Activated CD4-positive, CD25-positive, alpha-beta regulatory T cell treated with anti-CD3 and anti-CD28 coated beads, Interleukin-2, amount 50 U/mL, for 72 hours (primary cell): ENCODE measurements at places on chromosomes 12 and 14.

- DNase-seq: no peak
Observed at GRCh38 chr12:57008178-57008577, 1.8 kb upstream of the ZBTB39 start.

- no peak for DNase-seq
Observed at GRCh38 chr12:194276-194675, 19.7 kb downstream of the SLC6A12 start.

DNA sequence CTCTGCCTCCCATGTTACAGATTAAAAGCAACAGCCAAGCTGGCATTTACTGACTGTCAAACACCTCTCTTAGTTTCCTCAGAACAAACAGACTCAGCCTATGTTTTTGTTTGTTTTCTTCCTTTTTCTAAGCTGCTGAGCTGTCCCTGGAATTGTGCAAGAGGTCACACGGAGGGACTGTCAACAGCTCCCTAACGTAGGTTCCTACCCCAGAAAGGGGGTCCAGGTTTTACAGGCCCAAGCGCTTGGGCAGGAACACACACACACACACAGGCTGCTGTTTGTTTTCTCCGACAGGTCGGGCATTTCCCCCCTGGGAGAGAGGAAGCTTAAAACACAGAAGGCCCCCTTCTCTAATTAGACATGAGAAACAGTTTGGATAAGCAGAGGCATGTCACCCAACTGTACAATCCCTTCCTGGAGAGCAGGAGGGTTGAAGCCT lies 739.6 kb upstream of the TBX3 start:
- no peak for DNase-seq

GRCh38 chr14:73740618-73741326 lies 26.6 kb upstream of the PNMA1 start:
- DNase-seq: no peak

GRCh38 chr14:100858838-100859220 lies 32.9 kb downstream of the MEG3 start:
- no peak for DNase-seq

DNA sequence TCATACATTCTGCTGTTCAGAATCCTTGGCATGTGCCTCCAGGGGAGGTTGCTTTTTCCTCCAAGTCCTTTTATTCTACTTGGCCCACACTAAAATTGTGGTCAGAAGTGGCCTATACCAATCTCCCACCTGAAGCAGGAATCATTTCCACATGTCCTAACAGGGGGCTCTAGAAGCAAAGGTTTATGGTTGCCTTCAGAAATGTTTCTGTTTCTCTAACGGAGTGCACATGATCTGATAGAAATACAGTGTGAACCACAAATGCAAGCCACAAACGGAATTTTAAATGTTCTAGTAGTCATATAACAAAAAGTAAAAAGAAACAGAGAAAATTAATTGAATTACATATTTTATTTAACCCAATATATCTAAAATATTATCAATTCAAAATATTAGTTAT lies 4.0 kb downstream of the PTGER2 start:
- no peak for DNase-seq

DNA sequence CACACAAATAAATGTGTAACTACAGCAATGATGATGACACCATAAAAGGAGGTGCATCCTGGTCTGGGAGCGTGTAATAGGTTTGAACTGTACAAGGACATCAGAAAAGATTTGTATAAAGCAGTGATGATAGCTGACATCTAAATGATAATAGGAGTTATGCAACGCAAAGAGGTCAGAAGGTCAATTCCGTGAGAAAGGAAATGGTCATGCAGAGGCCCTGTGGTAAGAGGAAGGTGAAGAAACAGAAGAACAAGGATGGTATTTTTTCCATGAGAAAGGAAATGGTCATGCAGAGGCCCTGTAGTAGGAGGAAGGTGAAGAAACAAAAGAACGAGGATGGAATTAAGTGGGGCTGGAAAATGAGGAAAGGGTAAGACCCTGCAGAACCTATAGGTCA lies 106.7 kb upstream of the TMPO start:
- no peak for DNase-seq

DNA sequence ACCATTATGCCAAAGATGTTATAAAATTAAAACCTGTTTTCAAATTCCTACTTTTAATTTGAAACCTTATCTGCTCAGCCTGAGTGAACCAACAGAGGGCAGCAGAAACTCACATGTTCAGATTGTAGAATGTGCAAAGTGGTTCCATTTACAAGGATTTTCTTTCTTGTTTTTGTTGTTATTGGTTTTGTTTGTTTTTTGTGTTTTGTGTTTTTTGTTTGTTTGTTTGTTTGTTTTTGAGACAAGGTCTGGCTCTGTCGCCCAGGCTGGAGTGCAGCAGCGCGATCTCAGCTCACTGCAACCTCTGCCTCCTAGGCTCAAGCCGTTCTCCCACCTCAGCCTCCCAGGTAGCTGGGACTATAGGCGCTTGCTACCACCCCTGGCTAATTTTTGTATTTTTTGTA lies 22.8 kb upstream of the GARIN2 start:
- no peak for DNase-seq

- DNase-seq: no peak
Observed at GRCh38 chr12:46234000-46234399, 34.8 kb downstream of the SLC38A1 start.

DNA sequence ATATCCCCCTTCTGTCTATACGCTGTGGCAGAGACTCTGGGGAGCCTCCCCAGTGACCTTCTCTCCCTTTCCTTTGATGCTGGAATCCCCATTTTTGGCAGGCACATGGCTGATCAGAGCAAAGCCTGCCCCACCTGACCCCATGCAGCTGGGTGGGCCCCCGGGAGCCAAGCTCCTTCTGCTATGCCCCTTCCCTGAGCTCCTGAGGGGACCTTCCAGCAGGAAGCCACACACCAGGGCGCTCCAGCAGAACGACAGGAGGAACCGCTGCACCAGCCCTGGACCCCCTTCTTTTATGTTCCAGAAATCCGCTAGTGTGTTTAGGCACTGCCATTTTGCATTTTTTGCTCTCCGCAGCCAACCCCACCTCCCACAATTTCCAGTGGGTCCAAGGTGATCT lies 44.6 kb downstream of the TRAFD1 start:
- no peak for DNase-seq

- no peak for DNase-seq
Observed at GRCh38 chr12:104630230-104630670, 173.5 kb downstream of the CHST11 start.

GRCh38 chr12:110637869-110638441 lies 24.0 kb downstream of the TCTN1 start:
- DNase-seq: no peak

GRCh38 chr12:102425109-102426039 lies 55.0 kb downstream of the IGF1 start:
- no peak for DNase-seq

GRCh38 chr12:3281588-3282383 lies 204.6 kb downstream of the TSPAN9 start:
- DNase-seq: no peak

DNA sequence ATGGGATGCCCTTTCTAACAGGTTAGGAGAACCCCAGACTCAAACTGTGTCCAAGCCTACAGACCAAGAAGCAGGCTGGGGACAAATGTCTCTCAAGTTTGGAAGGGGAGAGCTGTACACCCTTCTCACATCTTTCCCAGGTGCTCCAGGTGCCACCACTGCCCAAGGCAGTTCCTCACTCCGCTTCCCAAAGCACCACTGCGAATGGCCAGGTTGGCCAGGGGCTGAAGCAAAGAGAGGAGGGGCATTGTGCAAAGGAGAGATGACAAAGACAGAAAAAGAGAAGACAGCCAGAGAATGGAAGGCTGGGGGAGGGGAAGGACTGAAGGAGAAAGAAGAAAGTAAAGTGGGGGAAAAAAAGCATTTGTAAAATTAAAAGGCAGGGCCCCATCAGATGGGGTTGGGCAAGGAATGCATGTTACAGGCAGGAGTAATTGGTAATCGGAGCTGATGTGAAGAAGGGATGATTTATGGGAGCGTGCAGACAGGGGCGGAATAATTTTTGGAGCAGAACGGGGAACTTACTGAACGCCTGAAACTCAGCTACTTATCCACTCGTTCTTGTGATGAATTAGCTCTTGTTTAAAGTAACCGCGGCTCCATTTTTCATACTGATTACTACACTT lies 165.8 kb downstream of the ESRRB start:
- no peak for DNase-seq

- no peak for DNase-seq
Observed at GRCh38 chr12:19959353-19959752, 409.0 kb upstream of the PDE3A start.

GRCh38 chr14:81390696-81391095 lies 9.4 kb downstream of the STON2 start:
- DNase-seq: no peak

GRCh38 chr14:82046512-82047226 lies 513.0 kb upstream of the SEL1L start:
- no peak for DNase-seq

DNA sequence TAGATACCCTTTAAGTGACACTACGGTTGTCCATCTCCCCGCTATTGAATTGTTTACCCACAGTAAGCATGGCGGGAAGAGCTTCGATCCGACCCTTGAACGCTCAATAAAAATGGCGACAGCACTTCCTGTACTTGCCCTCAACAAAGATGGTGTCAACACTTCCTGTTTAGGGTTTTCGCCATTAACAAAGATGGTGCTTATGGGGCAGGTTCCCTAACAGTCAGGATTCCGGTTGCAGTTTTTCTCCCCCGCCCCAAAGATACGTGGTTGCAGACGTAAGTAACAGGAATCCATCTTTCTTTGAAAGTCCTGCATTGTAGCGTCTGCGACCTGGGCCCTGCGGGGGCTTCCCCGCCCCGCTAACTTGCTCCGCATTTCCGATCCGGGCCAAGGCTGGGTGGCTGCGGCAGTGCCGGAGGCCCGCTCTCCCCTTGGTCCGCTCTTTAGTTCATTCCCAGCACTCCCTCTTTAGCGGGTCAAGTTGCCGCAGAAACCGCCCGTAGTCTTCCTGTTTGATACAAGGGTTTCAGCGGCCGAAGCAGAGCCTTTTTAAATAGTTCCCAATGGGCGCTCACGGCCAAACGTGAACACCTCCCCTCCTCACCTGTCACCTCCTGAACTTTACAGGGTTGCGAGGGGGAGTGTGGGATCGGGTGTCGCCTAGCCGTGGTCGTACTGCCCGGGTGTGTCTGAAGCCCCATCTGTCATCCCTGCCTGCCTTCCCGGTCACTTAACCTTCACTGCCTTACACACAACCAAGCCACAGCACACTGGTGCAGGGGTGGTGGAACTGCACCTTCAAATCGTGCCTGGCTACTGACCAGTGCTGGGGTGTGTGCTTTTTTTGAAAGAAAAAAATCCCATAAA lies at the start of gene CRADD:
Gene CRADD, plus strand, starts transcription at position 181 of the 870 bp plus-strand sequence.
- DNase-seq: peak; percentile 81

DNA sequence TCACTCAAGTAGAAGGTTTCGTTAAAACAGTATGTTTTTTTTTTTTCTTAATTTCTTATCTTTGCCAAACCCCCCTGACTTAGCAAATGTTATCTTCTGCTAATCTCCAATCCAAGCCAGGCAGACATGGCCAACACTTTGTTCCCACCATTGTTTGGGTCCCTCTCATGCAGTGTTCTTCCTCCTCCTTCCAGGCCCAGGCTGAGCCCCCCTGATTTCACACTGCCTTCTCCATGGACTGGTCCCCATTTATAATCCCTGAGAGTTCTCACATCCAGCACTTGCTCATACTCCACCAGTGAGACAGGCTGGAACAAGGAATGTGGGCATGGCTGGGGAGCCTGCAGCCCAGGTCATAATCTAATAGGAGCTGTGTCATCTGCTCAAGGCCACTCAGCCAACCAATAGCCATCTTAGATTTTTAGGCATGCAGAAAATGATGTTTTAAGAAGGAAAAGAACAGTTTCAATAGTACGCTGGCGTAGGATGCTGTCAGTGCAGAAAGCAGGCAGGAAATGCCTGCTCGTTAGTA lies 238.4 kb upstream of the CCDC196 start:
- DNase-seq: no peak

- DNase-seq: no peak
Observed at GRCh38 chr14:78202976-78203375, 32.8 kb downstream of the NRXN3 start.

DNA sequence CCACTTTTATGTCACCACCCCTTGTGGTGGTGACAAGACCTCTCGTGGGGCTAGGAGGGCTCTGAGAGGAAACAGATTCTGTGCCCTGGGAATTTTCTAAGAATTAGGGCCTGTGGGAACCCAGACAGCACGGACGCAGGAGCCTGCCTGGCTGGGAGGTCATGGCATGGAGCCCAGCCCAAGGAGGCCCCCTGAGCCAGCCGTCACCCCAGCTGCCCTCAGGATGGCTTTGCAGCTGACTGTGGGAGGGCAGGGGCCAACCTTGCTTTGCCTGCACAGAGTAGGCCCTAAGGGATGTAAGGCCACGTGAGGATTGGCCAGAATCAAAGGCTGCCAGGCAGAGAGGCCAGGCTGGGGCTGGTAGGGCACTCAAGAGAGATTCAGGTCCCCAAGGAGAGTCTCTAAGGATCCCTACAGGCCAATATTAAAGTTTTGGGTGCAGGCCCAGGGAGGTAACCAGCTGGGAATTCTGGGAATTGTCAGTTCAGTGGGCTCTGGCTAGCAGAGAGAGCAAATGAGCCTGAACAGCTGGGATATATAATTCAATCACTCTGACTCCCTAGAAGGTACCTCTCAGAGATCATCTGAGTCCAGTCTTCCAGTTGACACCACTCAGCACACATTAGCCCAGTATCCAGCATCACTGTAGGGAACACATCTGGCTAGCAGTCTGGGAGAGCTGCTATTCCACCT lies 6.4 kb downstream of the LTBP2 start:
- DNase-seq: no peak

GRCh38 chr12:76530516-76530915 lies 29.1 kb downstream of the OSBPL8 start:
- DNase-seq: no peak

GRCh38 chr14:57275023-57275664 lies 6.4 kb downstream of the AP5M1 start:
- DNase-seq: no peak

GRCh38 chr14:60915781-60916180 lies 65.1 kb downstream of the TRMT5 start:
- no peak for DNase-seq

- no peak for DNase-seq
Observed at GRCh38 chr14:86770186-86770585, 1222.8 kb downstream of the GALC start.

GRCh38 chr12:95551305-95551704 lies at the start of gene USP44:
Gene USP44, minus strand, starts transcription at chr12:95551476. Its CDS starts 17,220 bp downstream, at chr12:95534256.
- DNase-seq: no peak

- DNase-seq: no peak
Observed at GRCh38 chr14:61603736-61604135, 91.6 kb upstream of the HIF1A start.

- DNase-seq: no peak
Observed at GRCh38 chr12:119877639-119877948, 474 bp upstream of the CIT start.

DNA sequence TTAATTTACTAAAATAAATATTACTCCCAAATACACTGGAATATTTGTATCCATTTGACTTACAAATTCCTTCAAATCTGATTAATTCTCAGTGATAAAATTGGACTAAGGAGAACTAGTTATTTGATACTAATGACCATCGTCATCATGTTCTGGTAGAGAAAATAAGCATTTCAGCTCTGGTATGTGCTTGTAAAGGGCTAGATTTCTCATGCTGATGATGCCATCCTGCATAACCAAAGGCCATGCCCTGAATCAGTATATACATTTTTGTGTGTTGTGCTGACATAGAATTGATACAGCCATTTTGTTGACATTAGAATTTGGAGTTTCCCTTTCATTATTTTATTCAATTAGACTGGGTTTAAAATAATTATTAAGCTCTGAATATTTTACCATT lies 148.9 kb downstream of the PCNX1 start:
- no peak for DNase-seq

- no peak for DNase-seq
Observed at GRCh38 chr14:32481707-32482106, 152.6 kb downstream of the AKAP6 start.

GRCh38 chr12:52190860-52191729 lies 719 bp downstream of the KRT80 start:
- no peak for DNase-seq

- DNase-seq: no peak
Observed at GRCh38 chr12:29207120-29207519, 58.0 kb downstream of the FAR2 start.
